ENCODE measurements at places on chromosomes 12 and 14. TPM values are rescaled to one million over a fixed set of nuclear protein-coding genes. Genes with fewer than 3 reads are reported as not detected.

DNAL1 gene
- total RNA-seq, result 0.80 TPM

SLC6A13 gene
- total RNA-seq, result not detected

A2ML1 gene
- not detected for total RNA-seq

DENND5B gene
- total RNA-seq, result 19.9 TPM

TAS2R43 gene
- total RNA-seq, result 5.1 TPM

SELPLG gene
- total RNA-seq, result 1.6 TPM

DNA sequence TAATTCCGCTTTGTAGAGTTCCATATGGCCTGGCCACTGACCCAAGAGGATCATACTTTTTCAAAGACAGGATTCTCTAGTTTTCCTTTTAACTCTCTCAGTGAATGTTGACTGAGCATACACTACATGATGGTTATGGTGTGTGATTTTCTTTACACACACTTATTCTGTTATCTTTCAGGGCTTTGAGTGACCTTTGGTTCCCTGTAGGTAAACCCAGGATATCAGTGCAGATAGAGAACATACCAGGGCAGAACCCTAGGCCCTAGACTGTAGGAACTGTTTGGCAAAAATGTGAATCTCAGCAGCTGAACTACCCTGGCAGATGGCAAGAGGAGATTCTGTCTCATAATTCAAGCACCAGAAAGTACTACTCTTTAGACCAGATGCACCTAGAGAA is 159.6 kb downstream of the KCNA5 start:
- DNase-seq, result no peak

GRCh38 chr12:52942066-52942900 is 6.6 kb upstream of the KRT18 start:
- peak; percentile 78 for DNase-seq

DNA sequence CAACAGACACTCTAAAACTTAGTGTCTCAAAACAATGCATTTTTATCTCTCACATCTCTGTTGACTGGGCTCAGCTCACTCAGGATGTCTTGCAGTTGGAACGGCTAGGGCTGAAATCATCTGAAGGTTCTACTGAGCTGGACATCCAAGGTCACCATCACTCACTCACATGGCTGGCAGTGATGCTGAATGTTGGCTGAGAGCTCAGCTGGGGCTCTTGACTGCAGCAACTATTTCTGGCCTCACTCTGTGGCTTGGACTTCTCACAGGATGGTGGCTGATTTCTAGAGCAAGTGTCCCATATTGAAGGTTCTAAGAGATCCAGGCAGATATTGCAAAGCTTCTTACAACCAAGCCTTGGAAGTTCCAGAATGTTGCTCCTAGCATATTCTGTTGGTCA is 166.5 kb downstream of the ZFP36L1 start:
- DNase-seq, result no peak

DNA sequence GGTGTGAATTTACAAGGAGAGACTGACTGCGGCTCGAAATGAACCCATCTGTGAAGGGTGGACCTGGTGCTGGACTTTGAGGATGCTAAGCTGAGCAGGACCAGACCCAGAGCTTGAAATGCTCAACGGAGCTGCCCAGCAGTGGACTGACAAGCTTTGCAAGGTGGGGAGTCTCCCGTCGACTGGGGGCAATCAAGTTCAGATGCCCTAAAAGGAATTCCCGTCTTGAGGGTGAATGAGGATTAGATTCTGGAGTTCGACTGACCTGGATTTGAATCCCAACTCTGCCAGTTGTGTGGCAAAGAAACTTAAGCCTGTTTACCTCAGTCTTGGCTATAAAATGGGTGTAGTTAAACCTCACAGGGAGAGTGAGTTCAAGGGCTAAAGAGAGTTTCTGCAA is 204.4 kb upstream of the LHX5 start:
- DNase-seq, result no peak

DNA sequence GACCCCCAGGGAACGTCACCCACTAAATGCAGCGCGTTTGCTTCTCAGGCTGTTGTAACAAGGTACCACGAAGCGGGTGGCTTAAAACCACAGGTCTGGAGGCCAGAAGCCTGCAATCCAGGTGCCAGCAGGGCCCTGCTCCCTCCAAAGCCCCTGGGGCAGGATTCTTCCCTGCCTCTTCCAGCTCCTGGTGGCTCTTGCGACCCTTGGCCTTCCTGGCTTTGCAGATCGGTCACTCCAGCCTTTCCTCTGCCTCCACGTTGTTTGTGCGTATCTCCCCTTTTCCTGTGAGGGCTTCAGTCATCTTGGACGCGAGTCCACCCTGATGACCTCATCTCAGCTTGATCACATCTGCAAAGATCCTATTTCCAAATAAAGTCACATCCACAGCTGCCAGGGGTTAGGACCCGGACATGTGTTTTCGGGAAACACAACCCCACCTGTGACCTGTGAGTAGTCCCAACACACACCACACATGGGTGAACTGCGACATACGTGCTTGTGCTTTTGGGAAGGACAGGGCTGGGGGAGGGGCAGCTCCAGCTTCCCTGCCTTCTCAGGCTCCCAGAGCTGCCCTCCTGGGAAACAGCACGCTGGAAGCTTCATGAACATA is 114.5 kb upstream of the NCOR2 start:
- no peak for DNase-seq

GRCh38 chr12:114672817-114673168 is 11.2 kb downstream of the TBX3 start:
- no peak for DNase-seq

DNA sequence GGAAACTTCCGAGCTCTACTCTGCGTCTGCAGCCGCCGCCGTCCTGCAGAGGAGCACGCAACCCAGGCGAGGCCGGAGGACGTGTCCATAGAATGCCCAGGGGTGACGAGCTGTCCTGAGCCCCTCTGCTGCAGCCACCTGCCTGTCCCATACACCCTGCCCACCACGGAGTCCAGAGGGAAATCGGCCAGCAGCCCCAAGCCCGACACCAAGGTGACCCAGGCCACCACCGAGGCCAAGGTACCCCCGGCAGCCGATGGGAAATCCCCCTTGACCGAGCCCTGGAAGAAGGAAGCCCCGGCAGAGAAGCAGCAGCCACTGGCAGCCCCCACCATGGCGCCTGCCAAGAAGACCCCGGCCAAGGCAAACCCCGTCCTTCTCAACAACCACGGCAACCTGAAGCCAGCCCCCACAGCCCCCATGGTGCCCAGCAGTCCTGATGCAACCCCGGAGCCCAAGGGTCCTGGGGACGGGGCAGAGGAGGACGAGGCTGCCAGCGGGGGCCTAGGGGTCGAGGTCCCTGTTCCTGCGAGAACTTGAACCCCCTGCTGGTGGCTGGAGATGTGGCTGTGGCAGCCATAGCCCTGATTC is 128.7 kb upstream of the C14orf180 start:
- DNase-seq, result no peak

DNA sequence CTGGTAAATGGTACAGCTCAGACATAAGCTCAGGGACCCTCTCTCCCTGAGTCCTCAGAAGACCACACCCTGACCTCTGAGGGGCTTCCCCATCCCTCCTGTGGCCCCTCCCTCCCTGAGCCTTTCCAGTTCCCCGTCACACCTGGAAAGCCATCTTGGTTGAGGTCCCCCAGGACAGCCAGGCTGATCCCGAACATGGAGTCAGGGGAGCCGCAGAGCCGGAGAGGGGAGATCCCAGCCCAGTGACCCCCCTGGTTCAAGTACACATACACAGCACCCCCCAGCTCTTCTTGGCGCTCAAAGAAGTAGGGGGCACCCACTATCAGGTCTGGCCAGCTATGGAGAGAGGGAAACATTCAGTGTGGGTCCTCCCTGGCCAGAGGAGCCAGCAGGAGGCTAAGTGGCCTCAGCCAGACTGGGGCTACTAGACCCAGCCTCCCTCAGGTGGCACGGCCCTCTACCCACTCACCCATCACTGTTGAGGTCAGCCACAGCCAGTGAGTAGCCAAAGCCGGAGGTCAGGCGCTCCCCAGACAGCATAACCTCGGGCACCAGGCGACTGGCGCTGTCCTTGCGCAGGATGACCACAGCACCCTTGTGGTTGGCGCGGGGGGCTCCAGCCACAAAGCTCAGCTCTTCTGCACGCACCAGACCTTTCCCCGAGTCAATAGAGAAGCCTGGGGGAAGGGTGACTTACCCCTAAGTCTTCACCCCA is 9.3 kb downstream of the ITGA7 start:
- DNase-seq, result peak; percentile 2

GRCh38 chr14:102496958-102497744 is 12.4 kb downstream of the ANKRD9 start:
- no peak for DNase-seq

- DNase-seq, result no peak
Measured at GRCh38 chr14:68690089-68690958, 102.5 kb downstream of the ZFP36L1 start.

DNA sequence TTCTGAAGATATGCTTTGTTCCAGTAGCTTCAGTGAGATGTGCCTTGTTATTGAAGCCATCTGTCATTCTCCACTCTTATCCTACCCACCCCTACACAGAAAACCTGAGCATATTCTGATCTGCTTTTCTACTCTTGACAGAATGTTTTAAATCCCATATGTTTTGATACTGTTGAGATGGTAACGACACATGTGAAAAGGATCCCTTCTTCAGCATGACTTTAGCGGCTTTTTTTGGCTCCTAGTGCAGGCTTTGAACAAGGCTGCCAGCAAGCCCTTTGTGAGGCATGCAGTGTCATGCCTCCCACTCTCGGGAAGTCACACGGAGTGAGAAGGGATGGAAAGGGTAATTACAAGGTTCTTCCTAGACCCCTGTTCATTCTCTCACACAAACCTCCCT is 228.8 kb upstream of the RGS6 start:
- no peak for DNase-seq

DNA sequence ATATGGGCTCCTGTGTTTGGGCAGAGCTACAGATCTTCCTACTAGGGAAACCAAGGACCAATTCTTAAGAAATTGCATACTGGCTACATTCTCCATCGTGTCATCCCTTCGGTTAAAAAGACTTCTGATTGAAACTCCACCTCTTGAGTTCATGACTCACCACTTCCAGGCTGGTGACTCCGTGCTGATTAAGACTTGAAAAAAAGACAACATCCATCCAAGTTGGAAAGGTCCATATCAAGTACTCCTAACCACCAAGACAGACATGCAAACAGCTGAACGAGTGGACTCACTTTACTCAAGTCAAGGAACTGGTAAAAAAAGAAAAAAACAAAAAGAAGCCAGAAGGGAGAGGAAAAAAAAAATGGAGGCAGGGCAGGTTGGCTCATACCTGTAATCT is 63.4 kb downstream of the APOBEC1 start:
- no peak for DNase-seq

Measured in transverse colon (tissue), 4 donors.